ENCODE measurements at places on chromosomes 3 and 15. TPM values are rescaled to one million over a fixed set of nuclear protein-coding genes. Genes with fewer than 3 reads are reported as not detected.

The ATP13A4 gene
- not detected for total RNA-seq

DNA sequence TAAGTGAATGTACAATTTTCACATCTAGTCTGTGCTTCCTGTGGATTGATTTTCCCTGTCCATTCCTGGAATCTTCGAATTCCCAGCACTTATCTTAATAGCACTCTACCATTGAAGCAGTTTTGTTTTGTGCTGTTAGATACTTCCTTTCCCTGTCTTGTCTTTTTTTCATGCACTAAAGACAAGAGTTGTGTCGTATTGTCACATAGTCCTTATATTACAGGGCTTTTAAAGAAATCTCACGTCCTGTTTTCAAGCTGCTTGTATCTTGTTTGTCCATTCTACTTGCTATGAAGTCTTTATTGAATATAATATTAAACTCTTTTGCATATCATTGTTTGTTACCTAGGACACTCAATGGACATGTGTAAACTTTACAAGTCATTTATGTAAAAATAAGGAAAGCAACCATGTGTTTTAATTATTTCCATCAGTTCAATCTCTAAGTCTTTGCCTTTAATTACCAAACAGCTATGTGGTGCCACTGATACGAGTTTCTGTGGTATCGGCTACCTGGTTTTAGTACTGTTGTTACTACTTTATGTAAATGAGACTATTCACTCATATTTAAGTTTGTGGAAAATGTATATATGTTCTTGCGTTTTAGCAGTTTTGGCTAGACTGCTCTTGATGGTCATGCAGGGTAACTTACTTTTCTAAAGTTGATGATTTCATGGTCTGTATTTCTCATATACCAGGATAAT is 10.3 kb downstream of the PIK3CA start:
- no peak for DNase-seq

DNA sequence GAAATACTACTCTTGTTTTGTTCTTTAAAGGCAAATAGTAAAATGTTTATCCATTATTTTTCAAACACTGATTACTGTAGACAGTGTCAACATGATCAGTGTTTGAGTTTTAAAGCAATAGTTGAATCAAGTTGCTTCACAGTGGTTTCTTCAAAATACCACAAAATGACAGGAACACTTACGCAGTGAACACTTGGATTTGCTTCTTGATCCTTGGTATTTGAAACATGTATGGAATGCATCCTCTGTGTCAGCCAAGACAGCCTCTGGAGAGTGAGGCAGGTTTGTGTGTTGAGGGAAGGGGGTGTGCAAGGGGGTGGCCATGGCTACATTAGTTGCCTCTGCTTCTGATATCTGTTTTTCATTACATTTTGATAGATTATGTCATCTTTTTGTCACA is 413.0 kb downstream of the RBMS3 start:
- DNase-seq, result peak; percentile 93

DNA sequence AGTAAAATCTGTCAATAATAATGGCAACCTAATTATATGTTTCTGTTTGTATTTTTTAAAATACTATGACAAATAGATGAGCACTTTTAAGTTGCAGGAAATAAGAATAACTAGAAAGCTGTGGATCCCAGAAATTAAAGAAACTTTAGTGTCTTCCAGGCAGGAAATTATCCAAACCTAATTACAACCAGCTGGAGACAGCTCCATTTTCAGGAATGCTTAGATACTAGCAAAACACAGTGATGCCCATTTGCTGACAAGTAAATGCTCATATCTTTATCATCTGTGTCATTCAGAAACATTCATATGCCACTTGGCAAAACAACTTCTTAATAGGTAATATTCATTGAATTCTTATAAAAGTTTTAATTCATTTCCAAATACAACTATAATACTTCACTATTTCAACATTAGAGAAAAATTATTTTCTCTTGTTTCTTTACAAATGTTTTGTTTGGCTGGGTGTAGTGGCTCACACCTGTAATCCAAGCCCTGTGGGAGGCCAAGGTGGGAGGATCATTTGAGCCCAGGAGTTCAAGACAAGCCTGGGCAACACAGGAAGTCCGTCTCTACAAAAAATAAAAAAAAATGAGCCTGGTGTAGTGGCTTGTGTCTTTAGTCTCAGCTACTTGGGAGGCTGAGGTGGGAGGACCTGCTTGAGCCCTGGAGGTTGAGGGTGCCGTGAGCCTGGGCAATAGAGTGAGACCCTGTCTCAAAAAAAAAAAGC is 169.1 kb upstream of the TSPAN3 start:
- DNase-seq, result no peak
